ENCODE measurements at places on chromosomes 5 and 9.

DNA sequence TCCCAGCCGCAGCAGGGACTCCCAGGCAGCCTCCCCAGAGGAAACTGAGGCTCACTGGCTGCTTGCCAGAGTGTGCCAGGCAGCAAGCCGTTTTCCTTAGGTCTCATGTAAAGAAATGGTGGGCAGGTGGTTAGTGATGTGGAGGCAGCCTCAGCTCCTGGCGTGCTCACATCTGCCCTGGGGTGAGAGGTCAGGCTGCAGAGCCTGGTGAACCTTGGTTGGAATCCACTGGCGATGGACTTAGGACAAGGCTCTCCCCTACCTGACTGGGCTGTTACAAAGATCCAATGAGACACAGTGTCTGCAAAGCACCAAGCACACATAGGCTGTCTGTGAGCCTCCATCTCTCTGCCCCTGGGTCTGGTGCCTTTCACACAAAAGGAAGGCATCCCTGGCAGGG lies 30.9 kb downstream of the LHX6 start:
- H3K4me1 ChIP-seq: no peaks in the 10 kb centered on the region
- no peaks in the 10 kb centered on the region for H3K36me3 ChIP-seq
- H3K27me3 ChIP-seq: no peaks in the 10 kb centered on the region
- DNase-seq: no peak
- H3K27ac ChIP-seq: no peak overlapping the region
- no peak overlapping the region for H3K4me3 ChIP-seq

GRCh38 chr9:136880651-136881050 lies 5.7 kb upstream of the TRAF2 start:
- H3K27me3 ChIP-seq: no peaks in the 10 kb centered on the region
- H3K4me1 ChIP-seq: peaks cover 42% of the 10 kb centered on the region
- DNase-seq: no peak
- H3K4me3 ChIP-seq: no peak overlapping the region

GRCh38 chr5:38305148-38305547 lies 46.8 kb downstream of the EGFLAM start:
- DNase-seq: no peak
- no peaks in the 10 kb centered on the region for H3K4me1 ChIP-seq
- H3K27me3 ChIP-seq: no peaks in the 10 kb centered on the region
- H3K36me3 ChIP-seq: no peaks in the 10 kb centered on the region
- no peak overlapping the region for H3K4me3 ChIP-seq

GRCh38 chr5:145244251-145244650 lies 590.9 kb downstream of the PRELID2 start:
- no peak for DNase-seq
- no peaks in the 10 kb centered on the region for H3K27me3 ChIP-seq
- no peaks in the 10 kb centered on the region for H3K4me1 ChIP-seq
- no peaks in the 10 kb centered on the region for H3K36me3 ChIP-seq

DNA sequence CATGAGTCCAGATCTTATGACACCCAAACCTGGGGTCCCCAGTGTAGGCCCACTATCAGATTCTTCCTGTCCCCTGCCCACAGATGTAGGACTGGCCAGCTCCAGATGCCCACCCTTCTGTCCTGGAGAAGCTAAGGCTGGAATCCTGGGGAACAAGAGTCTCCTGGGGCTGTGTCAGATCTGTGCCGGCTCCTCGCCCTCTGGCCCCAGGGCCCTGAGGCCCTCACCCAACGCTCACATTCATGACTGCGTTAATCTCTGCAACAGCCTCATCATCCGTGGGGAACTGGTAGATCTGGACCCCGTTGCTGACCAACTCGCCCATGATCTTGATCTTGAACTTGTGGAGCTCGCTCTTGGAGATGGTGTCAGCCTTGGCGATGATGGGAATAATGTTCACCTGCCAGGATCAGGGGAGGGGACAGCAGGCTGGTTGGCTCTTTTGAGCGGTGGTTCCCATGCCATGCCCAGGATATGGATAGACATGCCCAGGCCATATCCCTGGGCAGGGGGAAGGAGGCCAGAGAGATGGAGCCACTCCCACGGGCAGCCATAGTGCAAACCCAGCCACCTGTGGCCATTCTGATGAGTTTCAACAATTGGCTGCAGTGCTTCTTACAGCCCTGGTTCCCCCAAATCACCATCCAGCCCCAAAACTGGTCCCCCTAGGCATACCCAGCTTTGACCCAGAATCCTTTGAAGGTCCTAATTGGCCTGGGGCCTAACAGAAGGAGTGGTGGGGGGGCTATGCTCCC lies 14.6 kb downstream of the SEPTIN8 start:
- no peaks in the 10 kb centered on the region for H3K4me1 ChIP-seq
- H3K27ac ChIP-seq: no peak overlapping the region
- no peak overlapping the region for H3K4me3 ChIP-seq
- no peak for DNase-seq
- H3K36me3 ChIP-seq: no peaks in the 10 kb centered on the region

DNA sequence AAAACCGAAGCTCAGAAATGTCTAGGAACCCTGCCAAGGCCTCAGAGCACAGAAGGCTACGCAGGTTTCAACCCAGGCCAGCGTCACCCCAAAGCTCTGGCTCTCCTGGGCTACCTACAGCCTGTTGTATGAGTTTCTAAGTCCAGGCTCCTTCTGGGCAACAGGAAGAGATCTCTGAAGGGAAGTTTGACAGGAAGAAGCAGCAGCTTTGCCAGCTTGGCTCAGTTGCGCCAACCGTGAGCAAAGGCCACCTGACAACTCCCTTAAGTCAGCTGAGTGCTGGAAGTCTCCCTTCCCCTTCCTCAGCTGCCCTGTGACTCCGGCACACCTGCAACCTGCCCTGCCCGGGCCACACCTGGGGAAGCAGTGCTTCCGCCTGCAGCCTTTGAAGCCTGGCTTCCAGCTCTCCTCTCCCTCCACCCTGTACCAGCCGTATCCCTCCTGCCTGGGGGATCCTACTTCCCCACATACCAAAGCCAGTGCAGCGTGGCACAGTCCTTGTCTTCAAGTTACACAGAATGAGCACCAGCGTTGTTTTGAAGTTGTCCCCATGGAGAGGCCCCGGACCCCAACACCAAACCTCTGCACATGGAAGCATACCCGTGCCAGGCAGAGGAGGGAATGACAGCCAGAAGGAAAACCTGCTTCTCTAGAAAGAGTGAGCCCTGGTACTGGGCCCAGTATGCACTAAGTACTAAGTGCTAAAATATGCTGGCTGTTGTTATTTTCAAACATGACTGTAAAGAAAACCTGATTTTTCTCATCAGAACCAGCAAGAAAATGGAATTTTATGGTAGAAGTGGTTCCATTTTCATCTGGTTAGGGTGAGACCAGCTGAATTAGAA lies 36.5 kb downstream of the SHB start:
- no peak for DNase-seq
- H3K27me3 ChIP-seq: no peaks in the 10 kb centered on the region
- no peaks in the 10 kb centered on the region for H3K36me3 ChIP-seq
- H3K27ac ChIP-seq: no peak overlapping the region
- peaks cover 7% of the 10 kb centered on the region for H3K4me1 ChIP-seq

DNA sequence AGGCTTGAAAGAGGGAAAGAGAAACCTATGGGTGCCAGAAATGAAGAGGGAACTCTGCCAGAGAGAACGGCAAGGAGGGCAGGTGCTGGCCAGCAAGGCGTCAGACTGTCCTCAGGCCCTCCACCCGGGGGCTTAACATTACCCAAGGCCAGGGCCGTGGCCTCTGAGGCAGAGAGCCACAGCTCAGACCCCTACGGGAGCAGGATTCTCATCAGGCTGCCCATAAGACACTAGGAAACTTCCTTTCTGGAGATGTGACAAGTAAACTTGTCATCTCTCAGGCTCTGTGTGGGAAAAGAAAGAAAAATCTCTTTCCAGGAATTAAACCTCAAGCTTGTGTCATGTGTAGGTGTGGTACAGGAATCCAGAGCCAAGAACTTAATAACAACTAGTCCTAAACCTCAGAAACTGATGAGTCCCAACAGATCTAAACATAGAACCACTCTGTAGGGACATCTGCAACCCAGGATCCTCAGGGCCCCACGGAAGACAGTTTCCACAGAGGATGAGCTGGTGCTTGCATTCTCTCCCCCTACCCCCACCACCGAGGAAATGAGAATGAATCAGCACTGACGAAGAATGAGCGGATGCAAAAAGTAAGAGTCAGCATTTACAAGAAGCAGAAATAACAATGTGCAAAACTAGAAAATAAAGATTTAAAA lies 74.3 kb downstream of the DCP2 start:
- H3K4me3 ChIP-seq: no peak overlapping the region
- H3K27me3 ChIP-seq: no peaks in the 10 kb centered on the region
- no peak overlapping the region for H3K27ac ChIP-seq
- no peaks in the 10 kb centered on the region for H3K36me3 ChIP-seq

- H3K27me3 ChIP-seq: no peaks in the 10 kb centered on the region
- peaks cover 12% of the 10 kb centered on the region for H3K36me3 ChIP-seq
- peaks cover 41% of the 10 kb centered on the region for H3K4me1 ChIP-seq
- no peak overlapping the region for H3K27ac ChIP-seq
- no peak for DNase-seq
Measured at GRCh38 chr9:99807956-99808355, 13.7 kb upstream of the NR4A3 start.
